ENCODE measurements at places on chromosomes 3 and 15.

GRCh38 chr3:22263042-22263441 is 512.0 kb upstream of the ZNF385D start:
- DNase-seq, result no peak

GRCh38 chr3:61354604-61355003 is 103.4 kb upstream of the FHIT start:
- no peak for DNase-seq

DNA sequence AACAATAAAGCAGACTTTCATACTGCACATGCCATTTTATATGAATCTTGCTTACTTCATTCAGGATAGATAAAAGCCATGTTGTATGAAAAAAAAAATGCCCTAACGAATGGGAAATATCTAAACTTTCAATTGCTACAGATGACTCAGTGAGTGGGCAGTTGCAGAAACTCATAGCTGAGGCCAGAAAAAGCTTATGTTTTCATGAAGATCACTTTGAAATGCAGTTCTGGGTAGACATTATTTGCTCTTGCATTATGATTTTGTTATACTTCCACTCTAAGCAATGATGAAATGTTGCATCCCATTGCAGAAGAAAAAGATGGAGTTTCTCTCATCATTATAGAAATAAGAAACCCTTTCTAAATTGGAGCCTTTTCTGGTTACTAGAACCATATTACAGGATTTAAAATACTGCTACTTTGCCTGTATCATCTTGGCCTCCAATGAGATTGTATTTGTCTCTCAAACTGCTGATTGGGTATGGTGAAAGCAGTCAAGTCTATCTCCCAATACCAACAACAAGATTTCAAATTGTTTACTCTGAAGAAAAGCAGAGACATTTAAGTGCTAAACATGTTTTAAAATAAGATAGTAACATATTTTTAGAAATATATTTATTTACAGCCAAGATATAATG is 17.0 kb downstream of the PEAK1 start:
- no peak for DNase-seq

- DNase-seq, result peak; percentile 79
These were observed 76.0 kb downstream of the TRANK1 start for GRCh38 chr3:36868614-36869436.

- DNase-seq, result no peak
These were observed 40.3 kb downstream of the CHST14 start for GRCh38 chr15:40511093-40511471.

DNA sequence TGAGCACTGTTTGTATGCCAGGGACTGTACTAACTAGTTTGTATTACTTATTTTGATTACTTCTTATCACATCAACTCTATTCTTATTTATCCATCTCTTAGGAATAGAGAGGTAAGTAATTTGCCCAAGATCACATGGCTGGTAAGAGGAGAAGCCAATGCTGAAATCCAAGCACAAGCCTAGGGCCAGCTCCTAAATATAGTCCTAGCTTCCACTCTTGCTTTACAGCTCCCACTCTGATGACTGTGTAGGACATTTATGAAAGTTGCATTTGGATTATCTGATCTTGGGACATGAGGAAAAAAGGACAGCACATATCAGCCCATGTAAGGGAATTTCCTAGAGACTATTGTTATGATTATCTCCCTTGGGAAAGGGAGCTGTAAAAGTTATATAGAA is 58.1 kb downstream of the GTF2E1 start:
- no peak for DNase-seq

DNA sequence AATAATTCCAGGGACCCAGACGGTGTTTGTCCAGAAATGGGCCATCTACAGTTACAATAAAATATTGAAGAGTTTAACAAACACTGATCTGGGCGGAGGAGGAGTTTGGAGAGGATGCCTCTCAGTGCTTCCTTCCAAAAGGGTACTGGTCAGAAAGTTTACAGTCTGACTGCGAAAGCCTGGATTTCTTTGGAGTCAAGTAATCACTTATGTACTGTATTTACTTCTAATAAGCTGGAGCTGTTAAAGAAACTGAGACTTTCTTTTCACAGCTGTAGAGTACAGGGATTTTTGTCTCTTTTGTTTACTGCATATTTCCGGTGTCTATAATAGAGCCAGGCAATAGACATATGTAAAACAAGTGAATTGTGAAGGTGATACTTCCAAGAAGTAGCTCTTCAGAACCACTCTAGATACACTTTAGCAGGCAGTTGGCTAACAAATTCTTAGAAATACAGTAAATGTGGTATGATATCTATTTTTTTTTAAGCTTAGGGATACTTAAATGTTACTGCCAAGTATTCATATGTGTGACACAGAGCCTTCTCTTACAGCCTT is 22.1 kb upstream of the NEO1 start:
- DNase-seq, result no peak

DNA sequence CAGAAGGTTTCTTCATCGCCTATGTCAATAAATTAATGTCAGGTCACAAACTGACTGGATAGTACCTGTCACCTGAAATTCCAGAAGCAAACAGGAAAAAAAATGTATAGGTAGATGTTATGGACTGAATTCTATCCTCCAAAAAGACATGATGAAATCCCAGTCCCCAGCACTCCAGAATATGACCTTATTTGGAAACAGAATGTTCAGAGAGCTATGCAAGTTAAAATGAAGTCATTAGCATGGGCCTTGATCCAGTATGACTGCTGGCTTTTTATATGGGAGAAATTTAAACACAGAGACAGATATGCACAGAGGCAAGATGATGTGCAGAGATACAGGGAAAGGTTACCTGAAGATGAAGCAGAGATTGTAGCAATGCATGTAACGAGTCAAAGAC is 953.4 kb downstream of the ZPLD1 start:
- DNase-seq, result no peak

DNA sequence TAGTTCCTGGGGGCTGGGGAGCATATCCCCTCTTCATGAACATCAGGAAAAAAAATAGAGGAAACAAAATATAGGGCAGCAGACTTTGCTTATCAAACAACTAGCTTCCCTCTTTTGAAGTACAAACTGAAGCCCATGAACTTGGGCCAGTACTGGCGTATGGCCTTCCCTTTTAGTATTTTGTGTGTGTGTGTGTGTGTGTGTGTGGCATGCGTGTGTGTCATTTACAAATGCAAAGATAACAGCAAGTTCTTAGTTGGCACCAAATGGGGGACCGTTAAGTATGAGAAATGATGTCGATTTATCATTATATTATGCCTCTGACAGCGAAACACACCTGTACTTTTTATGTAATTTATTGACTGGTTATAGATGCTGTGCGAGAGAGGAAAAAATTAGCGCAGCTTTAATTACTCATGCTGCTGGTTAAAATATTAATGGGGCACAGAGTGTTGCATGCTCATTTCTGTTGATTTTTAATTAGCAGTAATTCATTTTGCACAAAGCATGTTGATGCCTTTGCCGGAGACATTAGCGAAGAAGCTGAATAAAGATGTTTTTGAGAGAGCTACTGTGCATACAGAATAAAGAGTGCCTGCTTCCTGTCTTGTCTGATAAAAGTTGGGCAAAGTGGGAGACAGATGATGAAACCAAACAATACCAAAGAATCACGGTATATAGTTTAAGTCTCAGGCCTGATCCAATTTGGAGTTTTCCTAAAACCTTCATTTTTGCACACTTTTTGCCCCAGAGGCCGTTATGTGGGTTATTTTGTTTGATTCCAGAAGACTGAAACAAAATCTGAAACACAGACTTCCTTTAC is 297.1 kb downstream of the SATB1 start:
- no peak for DNase-seq

DNA sequence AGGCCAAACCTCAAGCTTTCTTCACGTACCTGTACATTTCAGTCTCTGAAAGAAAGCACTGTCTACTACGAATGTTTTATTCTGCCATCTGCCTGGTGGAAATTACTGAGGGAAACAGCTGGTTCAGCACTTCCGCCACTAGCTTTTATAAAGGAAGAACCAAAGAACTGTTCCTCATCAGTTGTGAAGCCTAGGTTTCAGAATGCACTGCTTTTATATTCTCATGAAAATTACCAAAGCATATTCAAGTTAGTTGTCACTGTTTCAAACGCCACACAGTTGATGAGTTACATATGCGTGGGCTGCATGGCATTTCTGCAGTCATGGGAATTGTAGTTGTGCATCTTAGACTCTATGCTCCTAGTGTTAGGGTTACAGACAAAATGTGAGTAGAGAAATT is 21.5 kb upstream of the ZBTB38 start:
- no peak for DNase-seq

DNA sequence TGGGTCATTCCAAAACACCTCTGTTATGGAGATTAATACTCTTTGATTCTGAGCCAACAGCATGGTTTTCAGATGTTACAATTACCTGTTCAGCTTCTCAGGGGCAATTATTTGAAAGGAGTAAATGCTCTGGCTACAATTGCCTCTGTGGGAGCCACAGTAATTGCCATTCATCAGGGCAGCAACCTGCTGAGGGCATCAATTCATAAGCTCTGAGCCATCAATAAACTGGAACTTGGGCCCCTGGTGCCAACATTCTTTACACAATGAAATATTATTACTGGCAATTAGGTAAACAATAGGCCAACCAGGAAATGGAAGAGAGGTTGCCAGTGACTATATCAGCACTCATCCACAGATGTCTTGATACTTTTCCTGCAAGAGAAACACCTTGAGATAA is 660.8 kb downstream of the MECOM start:
- DNase-seq, result no peak

GRCh38 chr3:131386429-131387165 is 5.0 kb downstream of the NUDT16 start:
- no peak for DNase-seq

GRCh38 chr3:115418583-115418982 is 204.7 kb upstream of the GAP43 start:
- DNase-seq, result no peak

DNA sequence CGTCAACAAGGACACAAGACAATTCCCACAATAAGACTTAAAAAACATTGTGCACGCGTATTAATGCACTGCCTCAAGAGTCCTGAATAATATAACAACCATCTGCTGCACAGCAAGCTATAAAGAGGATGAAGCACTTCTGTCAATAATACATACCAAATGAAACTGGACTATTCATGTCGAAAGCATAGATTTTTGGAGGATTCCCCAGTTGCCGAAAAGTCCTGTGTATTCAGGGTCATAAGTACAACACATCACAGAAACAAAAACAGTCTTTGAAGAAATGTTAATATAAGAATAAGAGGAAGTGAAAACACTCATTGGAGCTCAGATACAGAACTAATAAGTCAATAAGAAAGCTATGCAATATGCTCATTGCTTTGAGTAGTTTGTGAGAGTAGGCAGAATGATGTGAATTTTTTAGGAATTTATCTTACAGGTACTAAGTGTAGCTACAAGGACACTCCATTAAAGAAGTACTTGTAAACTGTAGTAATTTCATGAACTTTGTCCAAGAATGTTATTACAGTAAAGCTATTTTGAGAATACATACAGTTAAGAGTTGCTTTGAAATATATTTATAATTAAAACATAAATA is 31.6 kb downstream of the CBLB start:
- DNase-seq, result no peak

- no peak for DNase-seq
These were observed 118.6 kb downstream of the PGPEP1L start for GRCh38 chr15:98888820-98889479.

DNA sequence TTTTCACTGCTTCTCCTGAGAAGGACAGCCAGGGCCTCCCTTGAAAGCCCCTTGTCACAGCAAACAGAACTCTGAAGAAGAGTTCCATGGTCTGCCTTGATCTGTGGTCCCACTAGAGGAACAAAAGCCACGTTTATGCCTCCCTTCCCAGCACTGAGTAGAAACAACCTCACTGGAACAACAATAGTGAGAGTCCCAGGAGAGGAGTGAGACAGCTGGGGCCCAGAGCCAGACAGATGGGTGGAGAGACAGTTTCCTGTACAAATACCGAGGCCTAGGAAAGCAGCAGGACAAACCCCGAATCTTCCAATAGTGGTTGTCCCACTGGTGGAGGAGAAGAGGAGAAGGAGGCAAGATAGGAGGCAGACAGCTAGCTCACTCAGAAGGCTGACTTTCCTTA is 106.1 kb downstream of the WDR76 start:
- DNase-seq, result no peak
